COR-L47 (cell line): ENCODE measurements at places on chromosomes 12 and 14.

DNA sequence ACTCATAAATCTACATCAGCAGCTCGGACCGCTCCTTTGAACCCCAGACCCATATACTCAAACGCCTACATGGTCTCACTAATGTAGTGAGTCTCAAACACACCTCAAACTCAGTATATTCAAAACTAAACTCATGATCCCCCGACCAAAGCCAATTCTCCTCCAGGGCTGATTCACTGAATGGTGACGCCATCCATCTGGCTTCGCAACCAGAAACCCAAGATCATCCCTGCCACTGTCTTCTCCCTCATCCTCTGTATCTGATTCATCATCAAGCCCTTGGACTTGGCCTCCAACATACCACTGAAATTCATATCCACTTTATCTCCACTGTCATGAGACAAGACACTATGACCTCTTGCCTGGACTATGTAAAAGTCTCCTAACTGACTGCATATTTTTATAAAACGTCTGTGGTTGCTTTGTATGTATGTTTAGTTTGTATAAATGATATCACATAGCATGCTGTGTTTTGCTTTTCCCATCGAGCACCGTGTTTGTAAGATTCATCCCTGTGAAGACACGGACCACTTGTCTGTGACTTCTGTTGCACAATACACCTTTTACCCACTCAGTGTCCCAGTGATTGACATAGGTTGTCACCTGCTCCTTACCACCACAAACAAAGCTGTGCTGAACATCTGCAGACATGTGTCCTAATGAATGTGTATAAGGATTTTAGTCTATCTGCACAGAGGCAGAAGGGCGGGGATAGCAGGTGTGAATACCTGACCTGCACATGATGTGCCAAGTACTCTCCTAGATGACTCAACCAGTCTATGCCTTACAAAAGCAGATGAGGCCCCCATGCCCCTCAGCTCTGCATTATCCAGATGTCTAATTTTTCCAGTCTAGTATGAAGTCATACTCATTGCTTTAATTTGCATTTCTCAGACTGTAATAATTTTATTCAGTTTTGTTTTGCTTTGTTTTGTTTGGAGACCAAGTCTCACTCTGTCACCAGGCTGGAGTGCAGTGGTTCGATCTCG is 76.9 kb downstream of the VWF start:
- no peak for DNase-seq

DNA sequence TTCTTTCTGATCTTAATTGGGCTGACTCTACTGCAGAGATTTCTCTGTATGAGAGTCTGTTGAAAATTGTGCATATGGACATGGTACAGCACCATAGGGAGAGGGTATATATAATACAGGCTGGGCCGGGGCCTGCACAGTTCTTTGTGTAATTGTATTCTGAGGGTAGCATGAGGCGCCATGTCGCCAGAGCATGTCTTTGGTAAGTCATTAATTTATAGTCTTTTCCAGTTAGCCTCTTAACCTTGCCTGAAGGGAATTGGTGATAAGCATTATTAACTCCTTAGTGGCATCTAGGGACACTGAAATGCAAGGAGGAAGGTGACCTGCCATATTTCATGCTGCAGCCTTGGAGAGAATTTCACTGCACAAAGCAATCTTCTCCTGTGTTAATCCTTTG is 569.9 kb downstream of the TMTC2 start:
- DNase-seq: no peak

GRCh38 chr12:124796303-124796960 is 67.2 kb downstream of the SCARB1 start:
- DNase-seq: no peak

- DNase-seq: no peak
These were observed 125.9 kb downstream of the ZNF664 start for GRCh38 chr12:124098887-124099286.

DNA sequence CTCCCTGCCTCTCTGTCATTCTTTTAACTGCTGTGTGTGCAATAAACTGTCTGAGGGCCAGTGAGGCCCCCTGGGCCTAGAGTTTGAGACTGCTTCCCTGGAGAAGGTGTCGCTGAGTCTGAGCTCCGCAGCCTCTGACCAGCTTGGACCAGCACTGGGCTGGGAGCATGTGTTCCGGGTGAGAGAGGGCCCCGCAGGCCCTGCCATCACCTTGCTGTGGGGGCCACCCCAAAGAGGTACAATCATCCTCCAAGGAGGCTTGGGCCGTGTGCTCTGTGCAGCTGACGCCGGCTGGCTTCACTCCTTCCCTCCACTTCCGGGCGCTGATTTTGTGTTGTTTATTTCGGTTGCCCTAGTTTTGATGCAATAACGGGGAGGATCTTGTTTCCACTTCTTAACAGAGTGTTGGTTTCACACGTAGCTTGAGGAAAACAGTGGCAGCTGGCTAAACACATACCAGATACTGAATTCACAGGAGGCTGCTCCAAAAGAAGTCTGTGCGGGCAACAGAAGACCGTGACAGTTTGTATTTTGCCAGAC is 121.6 kb downstream of the TMEM132C start:
- no peak for DNase-seq

- no peak for DNase-seq
These were observed 65.6 kb upstream of the CNOT2 start for GRCh38 chr12:70177631-70178030.

DNA sequence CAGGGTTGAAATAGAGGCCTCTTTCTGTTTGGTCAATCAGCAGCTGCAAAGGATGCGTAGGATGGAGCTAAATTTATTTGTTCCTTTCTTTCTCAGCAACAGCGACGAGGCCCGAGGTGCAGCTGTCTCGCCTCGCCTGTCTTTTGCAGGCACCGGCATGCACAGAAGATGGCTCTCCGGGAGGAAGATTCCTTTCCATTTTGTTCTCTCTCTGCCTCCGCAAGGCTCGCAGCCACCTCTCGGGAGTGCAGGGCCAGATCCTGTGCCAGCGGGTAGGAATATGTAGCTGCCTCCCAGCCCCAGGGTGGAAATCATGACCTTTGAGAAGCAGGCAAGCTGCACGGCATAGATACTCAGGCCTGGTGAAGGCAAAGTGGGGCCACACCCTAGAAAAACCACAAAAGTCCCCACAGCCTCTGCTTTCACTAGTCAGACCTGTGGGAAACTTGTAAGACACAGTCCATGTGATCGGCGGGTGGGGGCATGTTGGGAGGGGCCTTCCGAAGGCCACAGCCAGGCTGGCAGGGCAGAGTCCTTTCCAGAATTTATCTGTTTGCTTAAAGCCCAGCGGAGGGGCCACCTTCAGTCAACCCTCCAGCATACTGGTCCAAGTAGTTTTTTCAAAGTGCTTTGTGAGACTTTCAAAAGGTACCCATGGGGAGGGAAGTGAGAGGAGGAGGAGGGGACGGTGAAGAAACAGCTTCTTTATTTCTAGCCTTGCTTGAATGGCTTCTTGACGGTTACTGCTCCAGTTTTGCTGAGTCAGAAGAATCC is at the start of gene MAP1LC3B2:
TSS of gene MAP1LC3B2 (plus strand) at position 220 of the 774 bp plus-strand sequence. CDS start 16,562 bp downstream, outside the sequence.
- no peak for DNase-seq

- DNase-seq: no peak
These were observed 51.8 kb upstream of the MMP17 start for GRCh38 chr12:131776237-131776889.
